ENCODE measurements at places on chromosomes 2 and 18.
A peak's percentile ranks its signal among the peaks of the same experiment; 100 is the strongest.

DNA sequence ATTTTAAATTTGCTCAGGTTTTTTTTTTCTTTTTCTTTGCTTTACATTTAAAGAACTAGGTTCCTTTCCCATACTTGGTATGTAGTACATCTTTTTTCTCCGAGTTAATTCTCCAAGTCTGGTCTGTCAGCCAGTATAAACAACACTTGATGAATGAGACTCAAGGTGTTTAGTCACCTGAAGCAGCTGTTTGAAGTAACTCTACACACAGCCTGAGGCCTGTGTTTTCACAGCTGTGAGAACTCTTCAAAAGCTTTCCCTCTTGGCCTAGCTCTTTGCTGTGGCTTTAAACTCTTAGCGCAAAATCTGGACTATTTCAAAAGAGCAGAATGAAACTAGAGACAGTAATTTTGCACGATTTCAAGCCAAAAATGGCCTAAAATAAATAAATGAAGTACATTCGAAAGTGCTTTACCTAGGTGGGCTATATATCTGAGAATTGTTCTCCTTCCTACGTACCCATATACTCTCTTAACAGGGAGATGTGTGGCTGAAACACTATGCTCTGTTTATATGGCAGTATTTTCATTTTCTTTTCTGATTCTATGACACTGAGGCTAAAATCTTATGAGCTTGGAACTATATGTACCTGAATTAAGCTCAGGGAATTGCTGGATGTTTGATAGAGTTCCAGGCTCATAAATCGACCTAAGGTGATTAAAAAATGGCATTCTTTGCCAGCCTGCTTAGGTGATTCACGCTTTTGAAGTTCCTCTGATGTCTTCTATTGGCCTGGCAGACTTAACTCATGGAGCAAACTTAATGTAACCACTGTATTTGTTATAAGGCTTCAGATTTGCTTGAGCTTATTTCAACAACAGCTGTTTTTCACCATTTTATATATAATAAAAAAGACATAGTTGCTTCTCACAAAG is 1044.1 kb upstream of the ZEB2 start:
- DNase-seq = peak; percentile 10

DNA sequence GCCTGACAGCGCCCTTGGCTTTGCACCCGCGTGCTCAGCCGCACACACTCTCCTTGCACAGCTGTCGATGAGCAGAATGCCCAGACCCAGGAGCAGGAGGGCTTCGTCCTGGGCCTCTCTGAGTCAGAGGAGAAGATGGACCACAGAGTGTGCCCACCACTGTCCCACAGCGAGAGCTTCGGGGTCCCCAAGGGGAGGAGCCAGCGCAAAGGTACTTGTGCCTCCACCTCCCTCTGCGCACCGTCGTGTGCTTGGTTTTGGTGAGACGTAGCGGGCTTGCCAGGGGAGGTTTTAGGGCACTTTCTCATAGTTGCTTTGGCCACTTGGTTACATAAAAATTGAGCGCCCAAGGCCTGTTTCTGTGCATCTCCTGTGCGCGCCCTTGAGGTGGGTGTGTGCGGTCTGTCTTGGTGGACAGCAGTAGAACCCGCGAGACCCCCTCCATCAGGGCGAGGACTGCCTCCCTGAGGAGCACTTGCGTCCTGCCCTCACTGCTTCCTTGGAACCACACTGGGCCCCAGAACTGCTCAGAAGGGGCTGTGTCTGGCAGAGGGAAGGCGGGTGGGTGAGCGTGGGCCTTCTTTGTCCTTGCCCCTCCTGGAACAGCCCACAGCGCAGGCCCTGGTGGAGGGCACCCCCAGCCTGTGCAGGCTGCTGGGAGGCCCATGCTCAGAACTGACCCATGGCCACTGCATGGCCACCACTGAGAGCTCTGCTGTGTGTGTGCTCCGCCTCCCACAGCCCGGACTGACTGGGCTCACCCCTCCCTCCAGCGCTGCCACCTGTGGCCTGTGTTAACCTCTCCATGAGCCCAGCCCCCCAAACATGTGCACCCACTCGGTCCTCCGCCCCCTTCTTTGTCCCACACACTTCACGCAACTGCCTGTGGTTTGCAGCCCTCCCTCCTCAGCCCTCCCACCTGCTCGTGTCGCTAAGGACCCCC is 95.9 kb downstream of the DGKD start:
- no peak for DNase-seq

DNA sequence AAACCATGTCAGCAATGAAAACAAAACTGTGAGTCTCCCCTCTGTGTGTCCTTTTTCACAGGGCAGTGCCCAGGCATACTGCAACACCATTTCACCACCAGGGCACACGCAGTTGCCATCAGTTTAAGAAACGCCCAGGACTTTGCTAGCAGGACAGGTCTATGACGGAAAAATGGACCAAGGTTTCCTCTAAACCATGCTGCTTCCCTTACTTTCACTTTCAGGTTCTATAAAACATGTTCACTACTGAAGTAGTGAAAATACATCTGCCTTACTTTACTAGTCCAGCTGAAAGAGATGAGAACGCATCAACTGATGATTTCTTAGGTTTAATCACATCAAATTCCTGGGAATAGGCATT is 110.5 kb downstream of the TCF4 start:
- DNase-seq = no peak

DNA sequence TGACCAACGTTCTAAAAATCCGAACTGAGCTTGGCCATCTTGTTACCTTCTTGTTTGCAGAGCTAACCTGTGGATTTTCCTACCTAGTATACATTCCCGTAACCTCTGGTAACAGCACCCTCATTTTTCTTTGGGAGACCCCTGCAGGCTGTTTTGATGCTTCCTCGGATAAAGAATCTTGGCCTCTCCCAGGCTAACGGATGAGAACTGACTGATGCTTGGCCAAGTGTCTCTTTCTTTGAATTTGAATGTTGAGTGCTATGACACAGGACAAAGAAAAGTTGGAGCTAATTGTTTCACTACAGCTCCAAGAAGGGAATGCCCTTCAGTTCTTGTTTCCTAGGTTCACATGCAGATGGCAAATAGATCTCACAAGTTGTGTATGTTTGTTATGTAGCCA is 19.3 kb upstream of the CAVIN2 start:
- no peak for DNase-seq

DNA sequence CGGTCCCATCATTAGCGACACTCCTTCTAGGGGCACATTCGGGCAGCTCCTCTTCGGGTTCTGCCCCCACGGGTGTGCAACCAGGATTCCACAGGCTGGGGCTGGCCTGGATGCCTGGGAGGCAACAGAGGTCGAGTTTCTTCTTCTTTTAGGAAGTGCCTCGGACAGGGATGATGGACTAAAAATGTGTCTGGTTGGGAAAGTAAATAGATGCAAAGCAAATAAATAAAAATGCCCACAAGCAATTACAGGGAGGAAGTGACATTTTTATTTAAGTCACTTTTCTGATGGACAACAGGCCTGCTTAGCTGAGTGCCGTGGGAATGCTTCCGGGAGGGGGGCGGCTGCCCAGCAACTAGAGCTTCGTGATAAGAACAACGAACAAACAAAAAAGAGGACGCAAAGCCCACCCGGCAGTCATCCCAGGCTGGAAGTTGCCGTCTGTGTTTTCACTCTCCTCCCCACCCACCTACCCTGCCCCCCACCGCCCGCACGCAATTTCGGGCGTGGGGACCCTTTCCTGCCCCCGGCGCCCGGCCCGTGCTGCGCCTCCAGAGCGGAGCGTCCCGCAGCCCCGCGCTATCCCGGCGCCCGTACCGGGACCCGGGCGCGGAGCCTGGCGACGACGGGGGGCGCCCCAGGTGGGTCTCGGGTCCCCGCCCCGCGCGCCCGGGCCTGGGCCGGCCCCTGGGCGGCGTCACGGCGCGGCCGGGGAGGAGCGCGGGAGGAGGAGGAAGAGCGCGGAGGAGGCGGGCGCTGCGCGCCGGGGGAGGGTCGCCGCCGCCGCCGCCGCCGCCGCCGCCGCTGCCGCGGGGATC is 412 bp upstream of the NCK2 start:
- peak; percentile 64 for DNase-seq

- DNase-seq = no peak
Measured at GRCh38 chr2:23467618-23468017, 82.6 kb downstream of the KLHL29 start.

GRCh38 chr2:239917125-239917956 is 107.8 kb downstream of the NDUFA10 start:
- no peak for DNase-seq

GRCh38 chr18:44678725-44679055 is 2.0 kb upstream of the SETBP1 start:
- DNase-seq = no peak

GRCh38 chr2:172253190-172254052 is 150.7 kb upstream of the DLX2 start:
- DNase-seq = no peak

DNA sequence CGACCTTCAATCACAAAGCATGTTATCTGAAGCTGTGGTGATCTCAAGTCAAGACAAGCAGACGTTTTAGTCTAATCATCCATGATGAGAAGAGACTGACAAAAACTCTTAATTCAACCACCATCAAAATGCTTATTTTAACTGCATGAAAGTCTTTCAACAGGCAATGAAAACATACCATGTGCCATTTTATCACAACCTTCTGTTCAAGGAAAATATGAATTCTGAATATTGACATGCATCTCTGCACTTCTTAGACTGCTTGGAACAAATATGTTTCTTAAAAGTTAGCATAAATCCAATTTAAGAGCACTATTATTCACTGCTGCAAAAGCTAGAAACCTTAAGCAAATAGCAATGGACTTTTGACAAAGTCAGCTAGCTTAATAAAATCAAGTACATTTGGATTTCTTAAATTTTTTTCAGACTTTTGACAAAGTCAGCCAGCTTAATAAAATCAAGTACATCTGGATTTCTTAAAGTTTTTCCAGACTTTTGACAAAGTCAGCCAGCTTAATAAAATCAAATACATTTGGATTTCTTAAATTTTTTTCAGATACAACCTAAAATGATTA is 70.9 kb downstream of the OLA1 start:
- no peak for DNase-seq

GRCh38 chr18:58893388-58894099 is 28.9 kb downstream of the ZNF532 start:
- DNase-seq = no peak

- DNase-seq = no peak
Measured at GRCh38 chr2:176071330-176072291, 12.2 kb downstream of the EVX2 start.

- no peak for DNase-seq
Measured at GRCh38 chr2:54601339-54601738, 122.1 kb upstream of the EML6 start.

GRCh38 chr2:161352719-161353118 is 44.5 kb downstream of the PSMD14 start:
- no peak for DNase-seq

- DNase-seq = no peak
Measured at GRCh38 chr2:230664128-230664527, 48.5 kb upstream of the CAB39 start.

DNA sequence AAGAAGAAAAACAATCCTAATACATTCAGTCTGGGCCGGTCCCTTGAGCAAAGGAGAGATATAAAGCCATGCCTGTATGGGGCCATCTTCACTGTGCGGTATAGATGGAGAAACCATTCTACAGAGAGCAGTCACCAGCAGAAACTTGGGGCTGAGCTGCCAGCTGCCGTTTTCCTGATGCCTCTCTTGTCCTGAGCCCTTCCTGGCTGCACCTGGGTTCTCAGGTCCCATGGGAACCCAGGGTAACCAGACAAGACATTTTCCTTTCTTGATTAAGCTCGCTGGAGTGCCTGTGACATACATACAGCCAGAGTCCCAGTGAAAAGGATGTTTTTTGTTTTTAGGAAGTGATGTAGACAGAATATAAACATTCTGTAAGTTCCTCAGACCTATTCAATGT is 5.3 kb upstream of the METTL21A start:
- DNase-seq = peak; percentile 55

GRCh38 chr2:172415157-172415864 is 12.1 kb upstream of the ITGA6 start:
- DNase-seq = no peak

DNA sequence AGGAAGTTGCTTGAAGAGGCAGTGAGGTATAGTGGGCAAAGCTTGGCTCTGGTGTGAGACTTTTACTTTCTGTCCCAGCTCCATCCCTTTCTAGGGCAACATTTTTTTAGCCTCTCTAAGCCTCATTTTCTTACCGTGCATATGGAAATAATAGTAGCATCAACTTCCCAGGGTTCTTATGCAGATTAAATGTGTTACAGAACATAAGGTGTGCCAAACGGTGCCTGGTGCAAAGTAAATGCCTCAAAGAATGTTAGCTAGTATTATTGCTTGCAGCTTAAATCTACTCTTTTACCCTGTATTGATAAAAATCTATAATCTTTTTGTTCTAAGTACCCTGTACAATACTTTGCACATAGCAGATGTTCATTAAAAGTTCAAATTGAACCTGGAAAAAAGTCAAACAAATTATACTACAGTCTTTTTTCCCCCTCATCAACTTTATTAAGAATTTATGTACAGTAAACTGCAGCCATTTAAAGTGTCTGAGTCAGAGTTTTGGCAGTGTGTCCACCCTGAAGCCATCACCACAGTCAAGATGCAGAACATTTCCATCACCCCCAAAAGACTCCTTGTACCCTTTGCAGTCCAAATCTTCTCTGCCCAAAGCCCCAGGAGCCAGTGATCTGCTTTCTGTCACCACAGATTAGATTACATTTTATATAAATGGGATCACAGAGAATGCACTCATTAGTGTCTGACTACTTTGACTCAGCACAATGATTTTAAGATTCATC is 10.6 kb downstream of the MAPRE2 start:
- no peak for DNase-seq

DNA sequence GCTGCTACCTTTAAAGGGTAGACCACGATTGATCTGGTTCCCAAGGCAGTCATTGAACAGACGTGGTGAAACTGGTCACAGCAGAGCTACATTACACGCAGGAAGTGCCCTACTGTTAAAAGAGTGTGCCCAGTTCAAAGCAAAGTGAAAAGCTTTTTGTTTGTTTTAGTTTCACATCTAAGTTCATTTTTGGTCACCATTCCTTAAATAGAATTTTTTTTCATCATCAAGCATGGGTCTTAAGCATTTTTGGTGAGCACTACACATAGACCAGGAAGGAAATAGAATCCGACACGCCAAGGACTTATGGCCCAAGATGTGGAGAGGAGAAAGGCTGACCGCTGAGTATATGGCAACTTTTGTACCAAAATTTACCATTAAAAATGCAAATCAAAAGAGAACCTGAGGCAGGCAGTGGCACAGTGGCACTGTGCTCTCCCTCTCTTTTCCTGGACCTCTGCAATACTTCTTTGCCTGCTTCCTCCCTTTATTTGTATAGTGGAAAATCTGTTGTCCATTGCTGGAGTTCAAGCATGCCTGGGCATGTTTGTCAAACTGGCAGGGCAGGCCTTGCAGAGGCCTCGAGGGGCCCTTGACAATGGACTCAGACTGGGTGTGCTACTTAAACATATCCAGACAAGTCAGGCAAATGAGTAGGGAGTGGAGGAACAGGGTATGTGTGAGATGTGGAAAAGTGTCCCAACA is 42.6 kb upstream of the HNRNPA3 start:
- peak; percentile 57 for DNase-seq

GRCh38 chr2:43220229-43220751 is 6.1 kb downstream of the ZFP36L2 start:
- no peak for DNase-seq
